ENCODE measurements at places on chromosomes 16 and 17. TPM values are rescaled to one million over a fixed set of nuclear protein-coding genes. Genes with fewer than 3 reads are reported as not detected.

RAB37 gene
- total RNA-seq, result 0.98 TPM

FDXR gene
- 7.3 TPM for total RNA-seq

KRTAP4-4 gene
- total RNA-seq, result not detected

CCDC40 gene
- total RNA-seq, result 11.8 TPM

SOCS1 gene
- 9.0 TPM for total RNA-seq

C17orf100 gene
- total RNA-seq, result 0.88 TPM

CACNA1G gene
- total RNA-seq, result 2.3 TPM

TELO2 gene
- 27.5 TPM for total RNA-seq

C16orf95 gene
- not detected for total RNA-seq

HCRT gene
- total RNA-seq, result not detected

CACNG3 gene
- total RNA-seq, result not detected

DNA sequence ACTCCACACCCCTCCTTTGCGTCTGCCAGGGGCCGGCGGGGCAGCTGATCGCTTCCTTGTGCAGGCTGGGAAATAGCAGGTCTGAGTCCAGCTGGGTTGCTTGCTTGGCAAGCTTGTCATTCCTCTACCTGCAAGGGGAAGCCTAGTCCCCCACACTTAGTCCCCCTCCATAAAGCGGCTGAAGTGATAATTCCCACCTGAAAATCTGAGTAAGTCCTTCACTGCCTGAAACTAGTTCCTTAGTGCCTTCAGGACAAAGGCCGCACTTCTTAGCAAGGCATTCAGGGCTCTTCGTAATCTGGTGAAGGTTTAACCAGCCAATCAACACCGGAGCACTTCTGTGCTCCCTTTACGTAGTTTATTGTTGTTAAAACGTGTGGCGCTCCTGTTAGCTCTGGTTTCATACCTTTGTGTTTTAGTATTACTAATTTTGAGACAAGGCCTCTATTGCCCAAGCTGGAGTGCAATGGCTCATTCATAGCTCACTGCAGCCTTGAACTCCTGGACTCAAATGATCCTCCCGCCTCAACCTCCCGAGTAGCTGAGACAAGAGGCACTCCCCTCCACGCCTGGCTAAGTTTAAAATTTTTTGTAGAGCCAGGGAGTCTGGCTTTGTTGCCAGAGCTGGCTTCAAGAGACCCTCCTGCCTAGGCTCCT lies 817 bp downstream of the PSKH1 start:
- DNase-seq, result peak; percentile 35

DNA sequence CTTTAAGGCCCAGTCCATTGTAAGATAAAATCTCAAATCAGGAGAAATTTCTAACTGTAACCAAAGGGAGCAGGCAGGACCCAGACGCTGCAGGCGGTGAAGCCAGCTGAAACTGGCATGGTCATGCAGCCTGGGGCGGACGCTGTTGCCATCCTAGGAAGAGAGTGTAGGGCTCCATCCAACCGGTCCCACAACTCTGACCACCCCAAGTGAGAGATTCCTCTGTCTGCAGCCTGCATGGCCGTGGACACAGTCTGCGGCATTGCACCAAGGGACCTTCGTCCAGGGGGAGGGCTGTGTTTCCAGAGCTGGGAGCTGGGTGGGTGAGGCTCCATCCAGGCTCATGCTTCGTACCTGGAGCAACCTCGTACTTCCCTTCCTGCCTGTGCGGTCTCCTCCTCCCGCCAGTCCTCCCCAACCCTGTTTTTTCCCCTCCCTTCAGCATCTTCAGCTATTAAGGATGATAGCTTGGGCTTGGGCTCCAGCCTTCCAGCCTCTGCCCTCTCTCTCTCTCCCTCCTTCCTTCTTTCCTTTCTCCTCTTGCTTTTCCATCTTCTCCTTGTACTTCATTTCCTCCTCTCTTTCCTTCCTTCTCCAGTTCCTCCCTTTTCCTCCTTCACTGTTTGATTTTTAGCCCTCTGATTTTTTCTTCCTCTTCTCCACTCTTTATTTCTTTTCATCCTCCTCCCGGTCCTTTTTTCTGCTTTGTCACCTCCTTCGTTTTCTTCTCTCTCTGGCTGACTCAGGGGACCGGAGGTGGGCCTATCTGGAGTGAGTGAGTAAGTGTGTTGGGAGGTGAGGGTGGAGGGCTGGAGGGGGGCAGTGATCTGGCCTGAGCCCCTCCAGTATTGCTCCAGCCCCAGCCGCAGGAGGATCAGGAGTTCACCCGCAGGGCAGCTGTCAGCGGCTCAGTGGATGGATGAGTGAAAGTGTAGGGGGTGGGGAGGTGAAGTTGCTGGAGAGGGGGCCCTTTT lies 17.0 kb upstream of the LHX1 start:
- no peak for DNase-seq

DNA sequence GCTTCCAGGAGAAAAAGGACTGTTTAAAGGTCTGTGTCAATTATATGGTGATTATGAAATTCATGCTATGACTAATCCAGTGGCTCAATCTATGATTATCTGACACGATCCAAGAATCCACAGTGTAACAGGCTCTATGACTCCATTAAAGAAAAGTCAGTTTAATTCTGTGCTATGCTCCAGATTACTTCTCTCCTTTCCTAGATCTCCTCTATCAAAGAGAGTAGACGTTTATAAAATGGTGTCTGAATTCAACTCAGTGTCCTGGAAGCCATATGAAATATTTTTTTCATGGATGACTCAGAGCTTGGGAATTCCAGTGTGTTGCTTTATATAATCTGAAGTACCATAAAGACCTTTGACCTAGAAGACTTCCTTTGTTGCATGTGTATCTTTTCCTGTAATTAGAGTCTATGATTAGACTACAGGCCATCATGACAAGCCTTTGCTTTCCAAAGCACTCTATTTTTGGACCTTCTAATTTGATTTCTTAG lies 27.0 kb upstream of the NF1 start:
- no peak for DNase-seq

DNA sequence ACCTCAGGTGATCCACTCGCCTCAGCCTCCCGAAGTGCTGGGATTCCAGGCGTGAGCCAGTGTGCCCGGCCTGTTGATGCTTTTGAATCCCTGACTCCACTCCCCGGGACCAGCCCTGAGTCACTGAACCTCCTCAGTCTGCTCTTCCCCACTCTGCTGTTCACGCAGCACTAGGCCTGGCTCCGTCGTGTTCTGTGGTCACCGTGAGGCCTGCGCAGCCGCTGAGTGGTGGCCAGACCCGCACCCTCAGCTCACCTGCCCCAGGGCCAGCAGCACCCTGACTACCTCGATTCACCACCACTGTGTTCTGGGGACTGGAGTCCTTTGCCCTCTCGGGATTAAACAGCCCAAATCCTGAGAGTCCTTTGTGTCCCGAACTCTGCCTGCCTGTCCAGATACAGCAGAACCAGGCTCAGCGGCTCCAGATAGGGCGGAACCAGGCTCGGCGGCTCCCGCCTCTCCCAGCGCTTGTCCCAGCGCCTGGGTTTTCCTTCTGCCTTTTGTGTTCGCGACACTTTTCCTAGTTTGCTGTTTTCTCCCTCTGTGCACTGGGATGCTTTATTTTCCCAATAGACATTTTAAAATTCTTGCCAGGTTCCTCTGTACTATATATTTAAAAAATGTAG lies 58.6 kb upstream of the ENDOV start:
- DNase-seq, result no peak

- DNase-seq, result no peak
Observed at GRCh38 chr16:57343221-57343620, 15.4 kb upstream of the CCL22 start.

DNA sequence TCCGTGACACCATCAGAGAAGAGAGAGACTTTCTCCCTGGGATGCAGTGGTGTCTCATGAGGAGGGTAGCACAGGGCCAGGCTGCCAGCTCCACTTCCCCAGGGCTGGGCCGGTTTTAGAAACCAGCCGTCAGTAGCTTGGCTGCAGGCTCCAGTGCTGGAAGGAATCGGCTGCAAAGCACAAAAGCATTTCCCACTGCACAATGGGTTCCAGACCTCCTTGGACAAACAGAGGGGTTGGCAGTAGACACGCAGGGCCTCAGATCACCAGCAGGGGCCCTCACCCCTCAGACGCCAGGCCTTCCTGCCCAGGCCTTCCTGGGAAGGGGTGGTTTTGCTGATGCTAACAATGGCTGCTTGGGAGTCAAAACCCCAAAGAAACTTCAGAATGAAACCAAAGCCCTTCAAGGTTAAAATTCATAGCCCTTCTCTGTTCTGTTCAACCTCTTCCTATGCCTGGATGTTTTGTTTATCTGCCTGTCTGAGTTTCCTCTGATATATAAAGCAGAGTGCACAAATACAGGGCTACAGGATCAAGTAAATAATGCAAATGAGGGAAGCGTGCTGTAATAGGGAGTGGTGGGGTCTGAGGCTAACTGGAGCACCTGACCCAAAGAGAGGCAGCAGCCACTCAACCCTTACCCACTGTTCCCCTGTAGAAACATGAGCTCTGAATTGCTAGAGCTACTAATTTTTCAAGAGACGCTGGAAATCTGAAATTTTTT lies 26.2 kb downstream of the TEKT5 start:
- DNase-seq, result no peak

DNA sequence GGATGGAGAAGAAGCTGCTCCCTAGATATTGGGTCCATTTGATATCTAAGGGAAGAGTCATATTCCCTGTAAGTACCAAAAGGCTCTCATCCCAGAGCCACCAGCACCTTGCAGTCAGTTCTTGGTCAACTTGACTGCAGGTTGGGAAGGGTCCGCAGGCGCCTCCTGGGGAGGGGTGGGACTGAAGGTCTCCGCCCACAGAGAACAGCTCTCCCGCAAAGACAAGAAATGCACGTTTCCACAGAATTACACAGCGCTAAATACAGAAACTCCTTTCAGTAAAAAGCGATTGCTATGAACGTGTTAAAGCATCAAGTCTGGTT lies 864 bp upstream of the CTCF start:
- DNase-seq, result no peak

GRCh38 chr17:18225642-18226283 lies 328 bp downstream of the LLGL1 start:
- no peak for DNase-seq

- no peak for DNase-seq
Observed at GRCh38 chr17:74206332-74206818, 2.9 kb downstream of the RPL38 start.

DNA sequence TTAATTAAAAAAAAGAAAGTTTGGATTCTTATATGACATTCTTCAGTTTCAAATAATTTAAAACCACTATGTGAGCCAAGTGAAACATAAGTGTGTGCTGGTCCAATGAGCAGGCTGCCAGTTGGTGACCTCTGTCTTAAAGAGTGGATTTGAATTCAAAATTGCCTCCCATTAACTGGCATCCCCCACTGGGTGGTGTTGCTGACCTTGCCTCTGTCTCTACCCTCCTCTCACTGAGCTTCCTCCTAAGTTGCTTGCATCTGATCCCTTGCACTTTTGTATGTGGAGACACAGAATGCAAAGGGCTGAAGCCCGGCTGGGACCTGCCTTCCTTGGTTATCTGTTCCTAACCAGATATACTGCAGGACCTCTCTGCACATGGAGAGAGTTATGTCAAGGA lies 160.6 kb downstream of the CYLD start:
- DNase-seq, result no peak

GRCh38 chr17:81991684-81992305 lies 14.4 kb downstream of the ASPSCR1 start:
- peak; percentile 83 for DNase-seq

DNA sequence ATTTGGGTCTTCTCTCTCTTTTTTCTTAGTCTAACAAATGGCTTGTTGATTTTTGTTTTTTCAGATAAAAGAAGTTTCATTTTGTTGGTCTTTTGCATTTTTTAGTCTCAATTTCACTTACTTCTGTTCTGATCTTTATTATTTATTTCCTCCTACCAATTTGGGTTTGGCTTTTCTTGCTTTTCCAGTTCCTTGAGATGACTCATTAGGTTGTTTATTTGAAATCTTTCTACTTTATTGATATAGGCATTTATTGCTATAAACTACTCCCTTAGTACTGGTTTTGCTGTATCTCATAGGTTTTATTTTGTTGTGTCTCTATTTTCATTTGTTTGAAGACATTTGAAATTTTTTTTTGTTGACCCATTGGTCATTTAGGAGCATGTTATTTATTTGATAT lies 152.2 kb upstream of the MPHOSPH6 start:
- DNase-seq, result no peak

DNA sequence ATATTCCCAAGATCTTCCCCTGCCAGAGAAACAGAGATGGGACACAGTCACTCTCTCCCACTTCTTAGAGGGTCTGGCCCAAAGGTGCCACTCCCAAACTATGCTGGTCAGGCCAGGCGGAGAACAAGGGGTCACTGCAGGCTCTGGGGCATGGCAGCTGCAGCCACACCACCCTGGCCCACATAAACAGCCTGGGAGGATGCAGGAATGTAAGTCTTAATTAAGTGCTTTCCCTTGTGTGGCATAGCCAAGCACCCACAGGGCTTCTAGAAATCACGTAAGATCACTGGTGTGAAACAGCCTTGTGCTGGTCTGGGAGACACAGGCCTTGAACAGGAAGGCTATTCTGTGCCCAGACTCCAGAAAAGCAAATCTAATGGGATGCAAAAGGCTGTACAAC lies 31.5 kb downstream of the ABCC12 start:
- DNase-seq, result no peak

- DNase-seq, result no peak
Observed at GRCh38 chr16:63617990-63618763, 1503.7 kb downstream of the CDH11 start.

All from breast epithelium (tissue), 4 donors.